ENCODE measurements at places on chromosomes 3 and 15.
A peak's percentile ranks its signal among the peaks of the same experiment; 100 is the strongest.

- DNase-seq = no peak
Measured at GRCh38 chr3:7144697-7145308, 283.9 kb downstream of the GRM7 start.

- DNase-seq = no peak
Measured at GRCh38 chr3:172776049-172776717, 25.7 kb downstream of the ECT2 start.

- DNase-seq = no peak
Measured at GRCh38 chr3:2268779-2269178, 170.1 kb downstream of the CNTN4 start.

DNA sequence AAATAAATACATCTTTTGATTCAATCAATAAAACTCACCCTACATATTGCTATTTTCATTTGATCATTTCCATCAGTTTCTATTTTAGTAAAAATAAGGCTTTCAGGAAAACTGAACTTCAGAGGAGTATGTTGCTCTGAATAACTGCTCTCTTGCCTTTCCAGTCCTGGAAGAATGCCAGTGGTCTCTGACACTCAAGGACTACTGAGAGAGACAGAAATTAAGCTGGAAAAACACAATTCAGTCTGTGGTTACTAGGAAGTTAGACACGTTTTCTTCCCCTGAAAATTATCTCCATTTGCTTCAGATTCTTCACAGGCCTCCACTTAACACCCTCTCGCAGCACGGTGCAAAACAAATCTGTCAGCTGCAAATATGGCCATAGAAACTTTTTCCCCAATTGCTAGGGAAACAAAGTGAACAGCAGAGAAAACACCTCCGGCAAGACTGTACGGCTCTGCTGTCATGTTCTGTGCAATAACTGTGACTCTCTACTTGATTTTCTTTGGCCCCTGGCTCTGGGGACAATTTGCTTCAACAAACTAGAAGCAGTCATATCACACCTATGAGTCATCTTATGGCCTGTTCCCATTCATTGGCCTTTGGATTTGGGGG, 353.0 kb downstream of the MAGI1 start:
- DNase-seq = no peak

DNA sequence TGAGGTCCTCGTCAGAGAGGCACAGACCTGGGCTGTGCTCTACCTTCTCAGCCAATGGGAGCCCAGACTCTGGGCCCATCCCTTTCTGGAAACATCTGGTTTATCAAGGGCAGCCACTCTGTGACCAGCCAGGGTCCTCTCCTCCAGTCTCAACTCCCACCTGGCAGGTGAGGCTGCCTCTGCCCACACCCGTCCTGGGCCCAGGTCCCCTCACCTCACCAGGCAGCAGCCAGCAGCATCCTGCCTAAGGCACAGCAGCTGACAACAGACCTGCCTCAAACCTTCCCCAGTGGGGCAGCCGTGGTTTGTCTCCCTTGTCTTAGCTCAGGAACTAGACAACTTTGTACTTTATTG, 8.7 kb upstream of the VIPR1 start:
- DNase-seq = no peak

DNA sequence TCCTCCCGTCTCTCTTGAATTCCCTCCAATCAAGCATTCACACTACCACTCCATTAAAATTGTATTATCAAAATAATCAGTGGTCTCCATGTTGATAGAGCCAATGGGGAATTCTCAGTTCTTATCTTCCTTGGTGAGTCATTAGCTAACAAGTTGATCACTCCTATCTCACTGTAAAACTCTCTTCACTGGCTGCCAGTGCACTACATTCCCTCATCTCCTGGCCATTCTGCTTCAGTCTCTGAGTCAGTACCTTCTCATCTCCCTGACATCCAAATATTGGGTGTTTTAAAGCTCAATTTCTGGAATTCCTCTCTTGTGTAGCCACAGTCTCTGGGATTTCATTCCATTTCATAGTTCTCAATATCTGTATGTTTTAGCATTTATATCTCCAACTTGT, 175.2 kb downstream of the ALDH1A2 start:
- no peak for DNase-seq

DNA sequence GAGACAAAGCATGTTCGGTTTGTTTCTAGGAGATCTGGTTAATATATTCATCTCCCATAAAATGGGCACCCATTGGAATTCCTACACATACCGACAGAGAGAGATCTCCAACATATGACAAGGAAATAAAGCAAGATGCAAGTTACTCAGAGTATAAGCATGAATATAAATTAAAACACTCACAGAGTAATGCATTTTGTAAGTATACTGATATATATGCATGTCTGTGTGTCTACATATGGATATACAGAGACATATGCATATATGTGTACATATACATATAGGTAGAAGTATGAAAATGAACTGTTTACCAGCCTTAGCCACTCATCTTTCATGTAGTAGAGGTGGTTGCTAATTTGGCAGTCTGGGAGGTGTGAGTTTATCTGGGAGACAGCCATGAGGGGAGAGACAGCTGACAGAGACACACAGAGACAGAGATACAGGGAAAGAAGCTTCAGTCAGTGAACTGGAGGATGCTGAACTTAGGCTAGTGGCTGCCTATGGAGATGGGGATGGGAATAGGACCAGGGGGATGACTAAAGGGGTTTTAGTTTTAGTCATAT, 134.5 kb downstream of the NTRK3 start:
- DNase-seq = no peak

- DNase-seq = no peak
Measured at GRCh38 chr3:126957776-126958637, 24.9 kb upstream of the PLXNA1 start.

DNA sequence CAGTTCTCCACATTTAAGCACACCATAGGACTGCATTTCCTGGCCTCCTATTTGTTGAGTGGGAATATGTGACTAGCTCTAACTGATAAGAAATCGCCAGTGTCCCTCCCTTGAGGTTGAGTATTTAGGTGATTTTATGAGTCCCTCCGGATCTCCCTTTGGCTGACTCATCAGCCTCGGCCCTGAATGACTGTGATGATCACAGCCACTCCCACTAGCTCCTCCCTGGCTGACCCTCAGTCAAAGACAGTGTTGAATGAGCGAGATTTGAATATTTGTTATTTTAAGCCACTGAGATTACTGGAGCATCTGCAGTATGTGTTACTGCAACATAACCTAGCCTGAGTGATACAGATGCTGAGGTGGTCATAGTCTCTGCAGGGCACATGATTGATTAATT, 515.3 kb downstream of the EPHB1 start:
- no peak for DNase-seq

GRCh38 chr3:66466606-66467270, 34.1 kb downstream of the LRIG1 start:
- DNase-seq = no peak

GRCh38 chr15:100711516-100712021, 109.2 kb downstream of the ASB7 start:
- DNase-seq = no peak

DNA sequence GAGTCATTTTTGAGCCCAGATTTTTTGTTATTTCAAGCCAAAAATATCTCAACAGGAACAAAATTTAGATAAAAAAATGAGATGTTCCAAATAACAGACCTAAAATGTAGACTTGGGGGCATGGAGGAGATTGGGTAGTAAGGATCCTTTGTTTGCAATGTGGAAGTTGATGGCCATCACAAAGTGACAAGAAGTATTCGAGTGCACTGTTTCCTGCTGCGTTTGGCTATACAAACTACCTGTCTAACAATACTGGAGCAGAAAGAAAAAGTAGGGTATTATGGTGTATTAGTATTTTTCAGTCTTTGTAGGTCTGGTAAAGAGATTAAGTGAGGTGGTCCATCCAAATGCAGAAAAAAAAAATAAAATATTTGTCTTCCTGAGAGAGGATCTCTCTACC, 284.2 kb downstream of the C3orf38 start:
- DNase-seq = no peak

GRCh38 chr15:36585774-36586173, 6.3 kb downstream of the CDIN1 start:
- no peak for DNase-seq

- no peak for DNase-seq
Measured at GRCh38 chr15:36841193-36841592, 259.2 kb downstream of the MEIS2 start.

DNA sequence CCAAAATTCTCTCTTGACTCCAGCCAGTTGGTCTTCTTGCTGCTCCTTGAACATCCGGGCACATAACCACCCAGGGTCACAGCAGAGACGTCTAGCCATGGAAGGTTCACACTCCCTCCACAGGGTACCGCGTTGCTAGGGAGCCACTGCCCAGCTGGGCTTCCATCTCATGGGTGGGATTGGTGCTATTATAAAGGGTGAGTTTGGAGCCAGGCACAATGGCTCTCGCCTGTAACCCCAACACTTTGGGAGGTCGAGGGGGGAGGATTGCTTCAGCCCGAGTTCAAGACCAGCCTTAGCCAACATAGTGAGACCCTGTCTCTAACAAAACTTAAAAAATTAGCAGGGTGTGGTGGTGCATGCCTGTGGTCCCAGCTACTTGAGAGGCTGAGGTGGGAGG, 17.5 kb upstream of the SKOR1 start:
- DNase-seq = no peak

DNA sequence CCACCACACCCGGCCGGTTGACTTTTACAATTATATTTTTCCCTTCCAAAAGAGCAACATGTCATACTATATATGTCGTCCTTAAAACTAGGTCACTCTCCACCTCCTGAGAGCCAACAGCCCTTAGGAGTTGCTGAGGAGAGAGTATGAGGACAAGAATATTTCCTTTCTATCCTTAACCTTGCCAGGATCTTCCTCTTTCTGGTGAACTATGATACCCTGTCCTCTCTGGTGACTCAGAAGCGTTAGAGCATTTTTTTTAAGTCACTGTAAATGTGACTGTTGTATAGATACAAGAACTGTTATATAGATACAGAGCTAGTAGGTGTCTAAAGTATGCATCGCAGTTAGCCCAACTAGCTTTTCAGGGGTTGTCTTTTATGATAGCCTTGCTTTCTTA, 33.7 kb upstream of the MTHFS start:
- DNase-seq = peak; percentile 67

GRCh38 chr3:71077070-71077469, 506.5 kb downstream of the FOXP1 start:
- DNase-seq = no peak

- no peak for DNase-seq
Measured at GRCh38 chr15:85559530-85559929, 179.1 kb downstream of the AKAP13 start.

- peak; percentile 79 for DNase-seq
Measured at GRCh38 chr3:8987645-8988383, 24.5 kb upstream of the RAD18 start.

GRCh38 chr3:104279617-104280016, 1087.1 kb upstream of the ALCAM start:
- DNase-seq = peak; percentile 1

GRCh38 chr3:193908181-193908744, 227.7 kb upstream of the HES1 start:
- DNase-seq = no peak

DNA sequence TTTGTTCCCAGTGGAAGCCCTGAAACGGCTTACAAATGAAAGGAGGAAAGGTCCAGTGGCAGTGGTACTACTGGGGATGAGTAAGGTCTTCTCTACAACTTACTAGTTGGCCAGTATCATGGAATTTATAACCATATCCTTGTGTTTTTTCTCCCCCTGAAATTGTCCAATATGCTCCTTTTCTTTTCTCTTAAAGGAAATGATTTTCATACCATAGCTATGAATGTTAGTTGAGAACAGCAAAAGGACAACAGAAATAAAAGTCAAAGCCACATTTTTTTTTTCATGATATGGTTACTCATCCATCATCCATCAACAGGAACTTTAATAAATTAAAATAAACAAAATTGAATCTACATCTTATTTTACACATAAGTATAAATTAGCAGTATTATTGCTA, 450.4 kb downstream of the MFSD1 start:
- no peak for DNase-seq

DNA sequence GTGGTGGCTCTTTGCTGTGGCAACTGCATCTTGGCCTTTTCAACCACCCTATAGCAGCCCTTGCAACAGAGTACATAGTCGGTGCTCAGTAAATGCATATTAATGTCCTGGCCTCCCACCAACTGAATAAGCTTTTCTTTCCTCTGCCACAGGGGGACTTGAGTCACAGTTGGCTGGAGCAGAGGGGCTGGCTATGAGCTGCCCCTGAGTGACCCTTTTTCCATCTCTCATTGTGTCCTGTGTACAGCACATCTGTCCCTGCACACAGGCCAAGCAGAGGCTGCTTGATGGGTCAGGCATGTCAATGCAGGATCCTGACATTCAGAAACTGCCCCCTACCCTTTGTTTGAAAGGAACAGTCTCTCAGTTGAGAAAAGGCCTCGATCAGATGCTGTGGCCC, 22.4 kb downstream of the SPSB4 start:
- DNase-seq = no peak

- peak; percentile 77 for DNase-seq
Measured at GRCh38 chr3:144852999-144853398, 881.4 kb downstream of the DIPK2A start.

DNA sequence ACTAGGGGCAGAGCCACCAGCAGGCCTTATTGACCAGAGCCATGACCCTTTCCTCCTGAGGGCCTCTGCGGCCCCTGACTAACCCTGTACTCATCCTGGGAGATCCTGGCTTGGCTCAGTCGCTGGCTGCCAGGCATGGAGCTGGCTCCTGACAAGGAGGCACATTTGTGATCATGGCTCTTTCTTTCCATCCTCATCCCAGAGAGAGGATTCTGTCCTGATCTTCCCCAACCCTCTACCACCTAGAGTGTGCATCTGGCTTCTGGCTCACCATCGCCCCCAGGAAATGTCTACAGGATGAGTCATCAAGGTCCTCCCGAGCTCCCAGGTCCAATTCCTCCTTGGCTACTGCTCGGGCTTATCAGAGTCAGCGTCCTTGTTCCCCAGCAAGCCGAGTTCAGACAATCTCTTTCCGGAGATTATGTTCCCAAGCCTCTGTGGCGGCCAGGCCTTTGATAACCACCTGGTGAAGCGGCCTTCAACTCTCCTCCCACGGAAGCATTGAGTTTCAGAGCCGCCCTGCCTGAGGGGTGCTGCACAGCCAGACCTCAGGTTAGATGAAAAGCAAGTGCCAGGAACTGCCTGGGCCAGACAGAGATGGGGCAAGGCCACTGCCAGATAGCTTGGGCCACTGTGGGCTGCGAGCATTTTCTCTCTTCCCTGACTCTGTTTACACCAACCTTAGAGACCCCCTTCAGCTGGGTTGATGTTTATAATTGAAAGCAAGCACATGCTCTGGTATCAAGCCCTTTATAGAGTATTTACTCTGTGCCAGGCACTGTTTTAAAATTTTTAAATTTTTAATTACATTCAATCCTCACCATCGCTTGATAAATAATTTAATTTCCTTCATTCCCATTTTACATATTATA, 44.3 kb upstream of the MRPS22 start:
- DNase-seq = no peak

GRCh38 chr3:104206925-104207324, 1159.8 kb upstream of the ALCAM start:
- DNase-seq = no peak

DNA sequence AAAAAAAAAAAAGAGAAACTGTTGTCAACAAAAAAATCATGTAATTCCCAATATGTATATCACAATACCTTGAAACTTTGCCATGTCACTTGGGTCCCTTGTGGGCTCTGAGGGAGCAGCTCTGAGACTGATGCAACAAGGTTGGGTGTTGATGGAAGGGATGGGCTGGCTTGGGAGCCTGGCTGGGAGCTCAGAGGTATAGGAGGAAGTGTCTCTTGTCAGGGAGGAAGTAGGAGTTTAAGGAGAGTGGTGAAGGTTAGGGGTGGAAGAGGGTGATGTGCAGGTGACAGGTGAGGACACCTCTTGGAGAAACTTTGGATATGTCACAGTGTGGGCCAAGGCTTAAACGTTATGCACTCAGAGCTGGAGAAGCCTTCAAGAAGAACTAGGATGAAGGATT, 2.0 kb upstream of the TM6SF1 start:
- peak; percentile 5 for DNase-seq

Measured in suppressor macrophage treated with lipopolysaccharide for 4 hours (primary cell).